MCF 10A (cell line): ENCODE measurements at places on chromosomes 4 and X. TPM values are rescaled to one million over a fixed set of nuclear protein-coding genes. Genes with fewer than 3 reads are reported as not detected.

UGT2B7 gene
- total RNA-seq, result not detected in 2 replicates

DNA sequence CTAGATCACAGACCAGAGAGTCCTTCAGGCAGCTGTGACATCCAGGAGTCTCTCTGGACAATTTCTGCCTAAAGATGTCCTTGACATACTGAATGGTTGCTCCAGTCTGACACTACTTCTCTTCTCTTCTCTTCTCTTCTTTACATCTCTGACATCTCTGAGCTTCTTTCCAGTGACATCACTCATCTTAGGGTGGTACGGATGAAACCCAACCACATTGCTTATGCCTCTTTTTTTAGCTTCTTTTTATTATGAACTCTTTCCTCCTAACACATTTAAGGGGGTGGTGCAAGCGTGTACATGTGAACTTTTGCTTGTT, 39.4 kb upstream of the IRF2 start:
- no peak for DNase-seq

DNA sequence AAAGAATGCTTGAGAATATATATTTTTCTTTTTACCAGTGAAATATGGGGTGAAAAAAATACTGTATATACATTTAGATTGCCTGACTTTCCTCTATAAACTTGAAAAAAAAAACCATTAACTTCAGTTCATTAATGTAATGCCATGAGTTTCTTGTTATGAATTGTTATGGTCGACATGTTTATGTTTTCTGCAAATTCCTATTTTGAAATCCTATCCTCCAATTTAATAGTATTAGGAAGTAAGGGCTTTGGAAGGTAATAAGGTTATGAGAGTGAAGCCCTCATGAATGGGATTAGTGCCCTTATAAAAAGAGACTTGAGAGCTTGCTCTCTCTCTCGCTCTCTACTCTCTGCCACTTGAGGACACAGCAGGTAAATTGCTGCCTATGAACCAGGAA, 211.4 kb downstream of the LDB2 start:
- no peak for DNase-seq

PPP4R3C gene
- not detected in 2 replicates for total RNA-seq

- DNase-seq, result peak; percentile 55
Observed at GRCh38 chrX:16160729-16161128, 6.6 kb upstream of the MAGEB17 start.

- DNase-seq, result no peak
Observed at GRCh38 chr4:185470501-185471195, 885 bp downstream of the CCDC110 start.

- DNase-seq, result no peak
Observed at GRCh38 chr4:151641983-151642382, 118.8 kb downstream of the GATB start.

GRCh38 chr4:53484911-53485657, 106.2 kb downstream of the LNX1 start:
- no peak for DNase-seq

ADH1C gene
- total RNA-seq, result not detected in 2 replicates

GRCh38 chrX:106955004-106955772, 35.0 kb downstream of the CLDN2 start:
- DNase-seq, result no peak

DNA sequence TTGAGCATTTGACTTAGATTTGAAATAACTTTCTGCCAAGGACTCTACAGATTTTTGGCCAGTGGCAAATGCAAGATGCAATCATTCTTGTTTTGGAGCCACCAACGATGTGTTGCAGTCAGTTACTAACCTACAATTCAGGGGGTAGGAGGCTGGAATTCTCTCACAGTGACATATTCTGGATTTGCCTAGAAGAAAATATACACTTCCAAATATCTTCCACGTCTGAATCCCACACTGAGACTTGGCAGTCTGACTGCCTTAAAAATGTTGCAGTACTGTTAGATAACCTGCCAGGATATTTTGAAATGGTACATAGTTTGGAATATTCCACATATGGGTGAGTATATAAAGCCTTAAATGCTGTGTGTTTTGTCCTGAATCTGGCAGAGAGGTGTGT, 27.6 kb upstream of the AGTR2 start:
- DNase-seq, result no peak

- no peak for DNase-seq
Observed at GRCh38 chr4:4496592-4497372, 45.1 kb downstream of the STX18 start.

DNA sequence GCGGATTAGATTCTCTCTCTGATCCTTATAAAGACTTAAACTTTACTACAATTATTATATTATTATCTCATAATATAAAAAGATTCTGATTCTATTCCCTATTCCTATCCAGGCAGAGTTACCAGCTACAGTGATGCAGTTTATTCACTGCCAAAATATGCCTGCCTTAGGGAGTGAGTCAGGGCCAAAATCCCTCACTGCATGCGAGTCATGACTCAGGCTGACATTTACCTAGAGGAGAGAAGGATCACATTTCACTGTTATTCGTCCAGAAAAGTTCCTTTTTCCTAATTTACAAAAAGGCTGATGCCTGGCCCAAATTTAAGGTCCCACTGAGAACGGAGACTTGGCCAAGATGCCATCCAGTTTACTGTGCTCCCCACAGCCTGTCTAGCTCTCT, 168.5 kb upstream of the LDB2 start:
- peak; percentile 87 for DNase-seq

- no peak for DNase-seq
Observed at GRCh38 chr4:150079081-150079581, 886 bp downstream of the DCLK2 start.

TREX2 gene
- 0.49 and 0.75 TPM in 2 replicates for total RNA-seq

DNA sequence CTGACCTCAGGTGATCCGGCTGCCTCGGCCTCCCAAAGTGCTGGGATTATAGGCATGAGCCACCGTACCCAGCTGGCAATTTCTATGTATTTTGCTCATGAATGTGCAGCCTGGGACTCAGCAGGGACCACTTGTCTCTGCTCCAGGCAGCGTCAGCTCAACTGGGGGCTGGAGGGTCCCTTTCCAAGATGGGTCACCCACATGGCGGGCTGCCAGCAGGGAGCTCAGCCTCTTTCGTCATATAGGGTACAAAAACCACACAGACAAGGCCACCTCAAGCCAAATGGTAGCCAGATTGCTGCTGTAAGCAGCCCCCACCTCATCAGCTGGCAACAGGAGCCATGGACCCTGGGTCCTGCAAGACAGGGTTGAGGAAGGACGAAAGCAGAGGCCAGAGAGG, 2.4 kb upstream of the CLDN24 start:
- DNase-seq, result no peak

GRCh38 chr4:130336585-130337217, 1240.7 kb downstream of the C4orf33 start:
- peak; percentile 58 for DNase-seq

DNA sequence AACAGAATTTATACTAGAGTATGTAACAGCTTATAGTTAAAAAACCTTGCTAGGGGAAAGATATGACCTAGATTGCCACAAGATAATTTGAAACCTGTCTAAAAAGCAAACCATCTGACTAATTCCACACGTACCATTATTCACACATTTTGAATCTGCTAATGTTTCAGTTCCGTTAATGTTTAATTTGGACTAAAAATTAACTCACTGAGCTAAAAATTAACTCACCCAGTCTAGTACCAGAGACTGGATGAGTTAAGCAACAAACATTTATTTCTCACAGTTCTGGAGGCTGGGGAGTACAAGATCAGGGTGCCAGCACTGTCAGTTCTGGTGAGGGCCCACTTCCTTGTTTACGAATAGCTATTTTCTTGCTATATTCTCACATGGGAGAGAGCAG, 231.5 kb upstream of the DIAPH2 start:
- DNase-seq, result no peak

- peak; percentile 1 for DNase-seq
Observed at GRCh38 chr4:149441338-149441737, 374.3 kb downstream of the IQCM start.

DMRTC1 gene
- total RNA-seq, result not detected in 2 replicates

DNA sequence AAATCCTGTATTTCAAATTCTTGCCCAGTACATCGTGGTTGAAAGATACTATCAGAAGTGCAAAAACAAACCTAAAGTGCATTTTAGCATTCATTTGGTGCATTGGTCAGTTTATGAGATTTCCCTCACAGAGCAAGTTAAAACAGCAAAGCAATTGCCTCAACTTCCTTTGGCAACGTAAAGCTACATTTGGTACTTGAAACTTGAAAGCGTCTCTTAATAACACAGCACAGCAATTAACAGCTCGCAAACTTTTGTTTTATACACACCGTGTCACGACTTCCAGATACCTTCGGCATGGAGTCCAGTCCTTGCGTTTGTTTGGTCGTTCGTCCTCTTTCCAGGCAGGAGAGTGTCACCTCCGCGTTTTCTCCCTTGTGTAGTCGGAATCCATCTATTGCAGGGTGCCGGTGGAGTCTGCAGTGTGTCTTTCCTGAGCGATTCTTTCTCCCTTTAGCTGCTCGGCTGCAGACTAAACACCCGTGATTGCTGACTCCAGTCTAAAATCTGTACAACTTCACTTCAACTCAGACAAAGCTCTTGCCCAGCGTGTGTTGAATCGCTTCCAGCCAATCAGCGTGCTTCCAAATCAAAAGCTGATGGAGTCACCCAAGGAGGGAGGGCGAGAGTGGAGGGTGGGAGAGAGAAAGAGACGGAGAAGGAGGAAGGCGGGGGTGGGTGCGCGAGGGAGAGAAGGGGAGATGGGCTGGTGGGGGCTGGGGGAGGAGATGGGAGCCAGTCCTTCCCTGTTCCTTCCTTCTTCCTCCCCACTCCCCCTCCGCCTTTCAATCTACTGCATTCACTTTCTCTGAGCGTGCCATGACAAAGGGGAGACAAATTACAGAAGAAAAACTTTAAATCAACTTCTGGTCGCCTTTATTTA, at the start of gene PCDH18:
TSS of gene PCDH18 (minus strand) at position 509 of the 883 bp plus-strand sequence. CDS start at position 103, 406 bp downstream.
- DNase-seq, result peak; percentile 64

- no peak for DNase-seq
Observed at GRCh38 chrX:37912777-37913176, 65.4 kb upstream of the DYNLT3 start.

DNA sequence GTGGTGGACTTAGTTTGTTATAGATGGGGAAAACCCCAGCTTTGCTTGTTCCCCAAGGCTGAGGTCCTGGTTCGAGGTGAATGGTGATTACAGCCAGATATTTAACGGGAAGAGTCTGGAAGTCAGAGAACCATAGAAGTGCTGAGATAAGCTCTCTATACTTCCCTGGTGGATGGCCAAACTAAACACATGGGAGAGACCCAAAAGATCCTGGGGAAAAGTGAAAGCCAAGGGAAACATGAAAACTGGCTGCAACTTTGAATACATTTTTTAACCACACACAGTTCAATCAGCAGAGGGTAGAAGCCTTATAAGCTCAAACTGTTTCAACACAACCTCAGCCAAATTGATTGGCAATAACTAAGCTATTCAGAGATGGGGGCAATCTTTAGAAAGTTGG, 29.3 kb upstream of the SRPX start:
- DNase-seq, result peak; percentile 9

MAGEA6 gene
- not detected in 2 replicates for total RNA-seq

DNA sequence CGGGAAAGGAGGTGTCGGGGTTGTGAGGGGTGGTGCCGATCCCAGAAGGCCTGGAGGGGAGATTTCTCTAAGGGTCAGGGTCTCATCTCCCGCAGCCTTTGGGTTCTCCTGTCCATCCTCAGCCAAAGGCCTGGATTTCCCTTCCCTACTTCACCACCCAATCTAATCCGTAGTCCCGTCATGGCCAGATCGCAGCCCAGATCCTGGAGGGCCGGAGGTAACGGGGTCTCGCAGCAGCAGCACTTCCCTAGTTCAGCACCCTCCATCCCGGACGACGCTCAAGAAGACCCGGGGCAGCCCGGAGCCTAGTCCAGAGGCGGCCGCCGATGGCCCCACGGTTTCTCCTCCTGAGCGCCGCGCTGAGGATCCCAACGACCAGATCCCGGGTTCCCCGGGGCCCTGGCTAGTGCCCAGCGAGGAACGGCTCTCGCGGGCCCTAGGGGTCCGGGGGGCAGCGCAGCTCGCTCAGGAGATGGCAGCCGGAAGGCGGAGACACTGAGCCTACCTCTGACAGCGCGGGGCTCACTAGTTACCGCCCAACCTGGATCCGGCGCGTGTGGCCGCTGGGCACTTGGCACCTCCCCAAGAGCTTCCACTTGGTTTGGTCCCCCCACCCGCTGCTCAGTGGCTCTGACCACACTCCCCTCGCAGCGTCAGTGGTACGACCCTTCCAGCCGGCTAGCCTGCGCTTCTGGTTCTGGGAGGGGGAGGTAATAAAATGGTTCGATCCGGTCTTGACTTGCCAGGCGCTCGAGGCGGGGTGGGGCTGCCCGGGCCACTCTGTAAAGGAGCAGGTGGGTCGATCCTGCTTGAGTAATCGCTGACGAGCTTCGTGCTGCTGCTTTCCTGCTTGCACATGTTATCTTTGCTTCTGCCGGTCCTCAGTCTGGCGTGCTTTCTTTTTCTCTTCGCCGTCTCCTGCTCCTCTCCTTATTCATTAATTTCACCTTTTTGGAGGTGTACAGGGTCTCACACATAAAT, 3.6 kb downstream of the MAGIX start:
- DNase-seq, result peak; percentile 88

WDR17 gene
- total RNA-seq, result 1.3 and 1.5 TPM in 2 replicates

DNA sequence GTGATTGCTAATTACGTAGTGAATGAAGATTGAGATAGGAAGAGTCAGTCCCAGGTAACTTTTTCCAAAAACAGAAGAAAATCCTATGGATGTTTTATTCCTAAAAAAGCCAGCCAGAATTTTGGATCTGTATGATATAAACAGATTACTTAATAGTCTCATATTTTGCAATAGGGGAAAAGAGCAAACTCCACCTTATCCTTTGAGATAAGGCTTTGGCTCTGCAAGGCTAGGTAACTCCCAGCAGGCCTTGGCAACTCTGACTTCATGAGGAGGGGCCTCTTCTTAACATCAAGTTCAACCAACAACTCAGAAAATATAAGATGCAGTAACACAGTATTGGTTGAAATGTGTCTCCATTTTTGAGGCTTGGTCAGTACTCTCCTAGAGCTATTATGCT, 98.7 kb upstream of the SLC4A4 start:
- DNase-seq, result no peak

DNA sequence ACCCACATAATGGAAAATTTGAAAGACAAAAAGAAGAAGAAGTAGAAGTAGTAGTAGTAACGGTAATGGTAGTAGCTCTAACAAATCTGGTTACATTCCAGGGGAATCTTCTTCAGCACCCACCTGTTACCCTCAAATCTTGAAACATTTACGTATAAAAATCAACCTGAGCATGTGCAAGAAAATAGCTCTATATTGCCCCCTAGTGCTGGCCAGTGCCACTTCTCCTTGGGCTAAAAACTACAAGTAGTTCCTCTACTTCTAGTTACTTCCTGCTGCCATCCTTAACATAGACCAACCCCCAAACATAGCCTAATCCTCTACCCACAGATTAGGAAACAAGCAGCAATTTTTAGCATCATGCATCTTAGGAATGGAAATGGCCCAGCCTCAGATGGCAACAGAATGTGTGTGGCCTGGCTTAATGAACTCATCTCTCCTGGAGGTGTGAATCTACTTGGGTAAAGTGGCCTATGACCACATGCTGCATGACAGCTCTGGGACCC, 3.1 kb downstream of the PDGFC start:
- peak; percentile 82 for DNase-seq

DNA sequence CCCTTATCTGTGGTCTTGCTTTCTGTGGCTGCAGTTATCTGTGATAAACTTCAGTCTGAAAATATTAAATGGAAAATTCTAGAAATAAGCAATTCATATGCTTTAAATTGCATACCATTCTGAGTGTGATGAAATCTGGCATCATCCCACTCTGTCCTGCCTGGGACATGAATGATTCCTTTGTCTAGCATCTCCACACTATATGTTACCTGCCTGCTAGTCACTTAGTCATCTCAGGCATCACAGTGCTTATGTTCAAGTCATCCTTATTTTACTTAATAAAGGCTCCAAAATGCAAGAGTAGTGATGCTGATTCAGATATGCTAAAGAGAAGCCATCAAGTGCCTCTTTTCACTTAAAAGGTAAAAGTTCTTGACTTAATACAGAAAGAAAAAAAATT, 14.3 kb upstream of the RAB9B start:
- no peak for DNase-seq

PABPC5 gene
- total RNA-seq, result not detected in 2 replicates
